ENCODE measurements at places on chromosomes 5 and 9.

DNA sequence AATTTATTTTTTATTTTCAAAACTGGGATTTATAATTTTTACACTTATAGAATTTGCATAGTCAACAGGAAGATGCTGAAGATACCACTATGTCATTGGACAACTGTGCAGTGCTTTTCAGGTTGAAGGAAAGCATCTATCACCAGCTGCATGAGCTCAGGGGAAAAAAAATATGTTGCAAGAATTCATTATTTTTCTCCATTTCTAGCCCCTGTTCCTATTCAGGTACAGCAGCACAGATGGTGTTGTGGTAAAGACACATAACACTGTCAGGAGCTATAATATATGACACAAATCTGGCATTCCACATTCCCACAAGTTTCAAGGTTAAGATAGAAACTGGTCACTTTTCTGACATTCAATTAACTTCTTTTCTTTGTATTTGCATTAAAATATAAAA lies 1088.6 kb downstream of the MAT2B start:
- DNase-seq: no peak

DNA sequence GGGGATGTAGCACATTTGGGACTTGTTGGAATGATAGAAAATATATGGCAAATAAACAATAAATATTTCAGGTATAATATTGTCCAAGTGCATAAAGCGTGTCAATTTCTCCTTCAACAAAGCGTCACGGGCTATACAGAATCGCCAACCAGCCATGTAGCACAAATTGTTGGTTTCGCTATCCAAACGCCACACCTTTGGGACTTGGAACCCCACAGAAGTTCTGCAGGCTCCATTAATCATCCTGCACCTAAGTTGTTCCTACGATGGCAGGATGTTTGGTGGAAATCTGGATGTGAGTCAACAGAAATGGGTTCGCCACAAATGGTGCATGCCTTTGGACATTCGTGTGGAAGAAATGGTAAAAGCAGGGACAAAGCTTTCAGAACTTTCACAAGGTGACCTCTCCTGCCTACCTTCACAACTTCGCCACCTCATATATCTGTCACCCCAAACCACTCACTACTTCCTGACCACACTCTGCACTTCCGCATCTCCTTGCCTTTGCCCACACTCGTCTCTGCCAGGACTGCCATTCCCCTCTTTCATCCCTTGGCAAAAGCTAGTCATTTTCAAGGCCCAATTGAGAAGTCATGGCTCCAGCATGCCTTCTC lies 95.7 kb downstream of the LHFPL2 start:
- DNase-seq: no peak

DNA sequence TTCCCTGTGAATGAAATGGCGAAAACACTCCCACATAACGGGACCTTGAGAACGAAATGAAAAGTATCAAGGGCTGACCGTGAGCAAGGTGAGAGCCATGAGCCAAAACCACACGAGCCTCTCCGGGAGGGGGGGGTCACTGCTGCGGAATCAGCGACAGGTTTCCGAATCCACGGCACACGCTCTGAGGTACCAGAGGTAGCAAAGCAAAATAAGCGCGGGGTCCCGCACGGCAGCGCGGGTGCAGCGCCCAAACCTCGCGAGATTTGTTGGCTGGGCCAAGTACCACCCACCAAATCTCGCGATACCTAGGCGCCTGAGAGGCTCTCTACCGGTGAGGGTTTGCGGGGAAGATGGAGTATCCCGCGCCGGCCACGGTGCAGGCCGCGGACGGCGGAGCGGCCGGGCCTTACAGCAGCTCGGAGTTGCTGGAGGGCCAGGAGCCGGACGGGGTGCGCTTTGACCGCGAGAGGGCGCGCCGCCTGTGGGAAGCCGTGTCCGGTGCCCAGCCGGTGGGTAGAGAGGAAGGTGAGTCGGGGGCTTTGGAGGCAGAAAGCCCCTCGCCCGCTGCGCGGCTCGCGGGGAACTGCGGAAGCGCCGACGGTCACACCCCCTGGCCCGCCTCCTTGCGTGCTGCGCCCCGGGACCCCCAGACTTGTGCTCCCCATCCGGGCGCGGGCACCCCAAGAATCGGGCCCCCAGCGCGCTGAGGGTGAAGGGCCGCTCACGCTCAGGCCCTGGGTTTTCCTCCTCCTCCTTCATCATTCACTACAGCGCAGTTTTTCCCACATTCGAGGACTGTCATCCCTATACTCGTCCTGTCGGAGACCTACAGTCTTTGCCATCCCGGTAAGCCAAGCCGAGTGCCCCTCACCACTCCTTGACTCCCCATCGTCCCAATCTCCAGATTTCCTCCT lies at the start of gene ZNF346:
Gene ZNF346 (plus strand): TSS at position 311 of the 917 bp plus-strand sequence. CDS start 43 bp downstream, at position 354.
- peak; percentile 80 for DNase-seq

- no peak for DNase-seq
These were observed 88.6 kb downstream of the ANGPTL2 start for GRCh38 chr9:127033789-127034188.

- no peak for DNase-seq
These were observed 85.5 kb upstream of the CTSL start for GRCh38 chr9:87640385-87640795.

DNA sequence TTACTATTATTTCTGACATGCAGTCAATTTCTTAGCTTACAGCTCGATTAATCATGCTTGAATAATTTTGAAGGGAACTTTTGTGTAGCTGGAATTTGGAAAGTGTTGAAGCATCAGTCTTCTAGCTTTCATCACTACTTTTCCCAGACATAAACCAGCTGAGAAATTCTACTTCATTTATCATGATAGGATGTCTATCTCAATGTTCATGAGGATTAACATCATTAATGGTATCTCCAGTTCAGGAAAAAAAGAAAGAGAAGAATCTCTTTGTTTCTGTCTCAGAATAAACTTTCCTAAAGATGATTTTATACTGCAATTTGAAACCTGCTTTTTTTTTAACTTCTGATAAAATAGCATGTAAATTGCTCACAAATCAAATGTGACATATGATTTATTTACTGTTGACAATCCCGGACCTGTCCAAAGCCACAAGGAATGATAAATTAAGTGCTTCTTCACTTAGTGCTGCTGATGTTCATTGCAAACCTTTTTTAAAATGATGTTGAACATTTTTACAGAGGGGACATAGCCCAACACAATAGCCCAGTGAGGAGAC lies 412.1 kb upstream of the CLINT1 start:
- no peak for DNase-seq

DNA sequence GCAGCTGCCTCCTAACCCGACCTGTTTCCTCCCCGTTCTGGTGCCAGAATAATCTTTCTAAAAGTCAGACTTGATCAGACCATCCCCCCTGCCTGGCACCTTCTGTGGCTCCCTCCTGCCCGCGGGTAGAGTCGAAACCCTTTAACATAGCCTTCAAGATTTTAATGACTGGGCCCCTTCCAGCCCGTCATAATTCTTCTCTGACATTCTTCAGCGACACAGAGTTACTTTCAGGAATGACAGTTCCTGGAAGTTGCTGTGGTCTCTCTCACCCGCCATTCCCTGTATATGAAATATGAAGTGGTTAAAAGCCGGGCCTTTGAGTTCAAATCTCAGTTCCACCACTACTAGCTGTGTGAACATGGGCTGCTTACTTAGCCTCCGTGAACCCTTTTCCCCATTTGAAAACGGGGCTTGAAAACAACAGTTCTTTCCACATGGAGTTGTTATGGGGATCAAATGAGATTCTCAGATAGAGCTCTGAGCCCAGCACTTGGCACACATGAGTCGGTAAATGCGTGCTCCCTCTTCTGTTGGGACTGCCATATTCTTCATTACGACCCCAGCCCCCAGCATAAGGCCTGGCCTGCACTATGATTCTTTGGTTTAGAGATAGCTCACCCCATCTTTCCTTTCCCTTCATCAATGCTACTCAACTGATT lies 737 bp downstream of the NANS start:
- no peak for DNase-seq

GRCh38 chr5:172479034-172479783 lies 24.9 kb upstream of the SH3PXD2B start:
- peak; percentile 79 for DNase-seq

DNA sequence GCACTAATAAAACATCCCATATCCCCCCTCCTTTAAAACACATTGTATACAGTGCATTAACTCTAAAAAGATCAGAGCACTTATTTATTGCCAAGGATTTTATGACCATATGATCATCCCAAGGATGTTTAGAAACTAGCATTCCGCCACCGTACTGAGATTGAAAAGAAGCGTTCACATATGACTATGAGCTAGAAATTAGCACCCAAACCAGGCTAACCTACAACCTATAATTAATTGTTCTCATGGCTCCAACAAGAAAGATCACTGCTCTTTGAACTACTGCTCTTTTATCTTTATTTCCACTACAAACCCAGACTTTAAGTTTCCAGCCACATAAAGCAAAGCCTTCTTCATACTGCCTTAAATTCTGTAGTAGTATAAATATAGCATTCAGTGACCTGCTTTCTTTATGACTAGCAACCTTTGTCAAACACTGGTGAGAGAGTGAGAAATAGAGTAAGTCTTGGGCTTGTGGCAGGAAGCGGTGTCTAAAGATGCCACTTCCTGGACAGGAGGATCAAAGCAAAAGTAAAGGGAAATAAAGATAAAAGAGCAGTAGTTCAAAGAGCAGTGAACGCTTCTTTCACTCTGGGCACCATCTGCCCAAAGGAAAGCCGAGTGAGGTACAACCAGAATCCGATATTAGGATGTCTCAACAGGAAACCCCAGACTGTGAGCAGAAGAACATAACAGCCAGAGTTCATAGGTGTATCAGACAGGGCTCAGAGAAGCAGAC lies 151.1 kb upstream of the ERCC6L2 start:
- no peak for DNase-seq

DNA sequence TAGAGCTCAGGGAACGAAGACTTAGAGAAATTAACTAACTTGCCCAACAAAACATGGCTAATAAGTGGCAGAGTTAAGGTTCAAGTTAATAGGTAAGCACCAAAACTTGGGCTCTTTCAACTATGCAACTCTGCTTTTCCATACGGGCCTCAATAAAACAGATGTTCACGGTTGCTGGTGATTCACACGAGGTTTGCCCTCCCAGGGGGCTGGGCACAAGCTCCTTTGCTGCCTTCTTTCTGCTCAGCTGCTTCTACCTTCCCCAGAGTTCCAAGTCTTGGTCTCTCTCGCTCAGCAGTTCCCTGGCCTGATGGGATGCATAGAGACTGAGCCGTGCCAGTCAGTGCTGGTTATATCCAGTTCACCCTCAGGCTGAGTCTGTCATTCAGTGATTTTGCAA lies 217.9 kb downstream of the SREK1 start:
- DNase-seq: no peak

- DNase-seq: no peak
These were observed 43.0 kb upstream of the HTR4 start for GRCh38 chr5:148697180-148697808.

DNA sequence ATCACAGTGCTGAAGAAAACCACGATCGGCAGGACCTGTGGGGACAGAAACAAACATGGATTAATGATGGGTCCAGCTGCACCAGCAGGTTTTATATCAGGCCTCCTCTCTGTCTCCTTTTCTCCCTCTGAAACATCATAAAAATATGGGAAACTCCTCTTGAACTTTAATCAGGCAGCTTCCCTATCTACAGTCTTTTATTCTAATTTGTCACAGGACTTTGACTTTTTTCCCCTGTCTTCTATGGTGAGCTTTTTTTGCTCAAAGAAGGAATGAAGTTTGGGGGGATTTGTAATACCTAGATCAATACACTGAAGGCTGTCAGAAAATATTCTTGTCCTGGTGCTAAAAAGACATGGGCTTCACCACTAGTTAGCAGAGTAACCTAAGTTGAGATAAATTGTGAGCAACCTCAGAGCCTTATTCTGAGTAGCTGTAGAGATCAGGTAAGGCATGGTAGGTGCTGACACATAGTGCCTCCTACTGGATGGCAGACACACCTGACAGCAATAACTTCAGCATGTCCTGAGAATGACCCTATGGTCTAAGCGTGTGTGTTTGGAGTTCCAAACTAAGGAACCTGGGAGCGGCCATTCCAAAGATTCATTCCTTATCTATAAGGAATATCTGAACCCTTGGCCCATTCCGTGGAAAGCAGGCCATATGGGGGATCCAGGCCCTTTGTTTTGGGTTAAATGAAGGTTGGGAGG lies 46.2 kb downstream of the SLC28A3 start:
- DNase-seq: no peak

- no peak for DNase-seq
These were observed at the start of gene NTRK2 for GRCh38 chr9:84669288-84670137. Gene NTRK2 (plus strand): TSS chr9:84669729. CDS start chr9:84670749, 1,020 bp downstream.
